ENCODE measurements at places on chromosomes 5 and 9. TPM values are rescaled to one million over a fixed set of nuclear protein-coding genes. Genes with fewer than 3 reads are reported as not detected.

The SPEF2 gene
- 1.7 TPM for total RNA-seq

The ANKRD34B gene
- not detected for total RNA-seq

The GFI1B gene
- total RNA-seq = 0.15 TPM

The ITK gene
- 0.70 TPM for total RNA-seq

The ZNF300 gene
- 0.23 TPM for total RNA-seq

The RMRP gene
- 13,056 TPM for total RNA-seq

The SLC34A3 gene
- total RNA-seq = not detected

The VLDLR gene
- 2.0 TPM for total RNA-seq

The IL17B gene
- total RNA-seq = not detected

The ALDH1B1 gene
- 53.7 TPM for total RNA-seq

The FABP6 gene
- total RNA-seq = not detected

The NRG2 gene
- total RNA-seq = 0.81 TPM

The LIFR gene
- 21.9 TPM for total RNA-seq

The RAD23B gene
- total RNA-seq = 98.7 TPM

The GADD45G gene
- total RNA-seq = 17.5 TPM

The SOX30 gene
- total RNA-seq = not detected

The APBA1 gene
- 19.7 TPM for total RNA-seq

The RNF180 gene
- 4.4 TPM for total RNA-seq

The PPWD1 gene
- total RNA-seq = 9.6 TPM

The DBH gene
- 16.7 TPM for total RNA-seq

The PCDHA11 gene
- total RNA-seq = 0.23 TPM

The POLR3G gene
- total RNA-seq = 2.2 TPM

The ZNF879 gene
- 0.98 TPM for total RNA-seq

The PCDHGC3 gene
- 8.5 TPM for total RNA-seq

The RANBP17 gene
- total RNA-seq = 3.0 TPM

The NPR3 gene
- total RNA-seq = 3.5 TPM

The RNF183 gene
- total RNA-seq = 0.20 TPM

The IPPK gene
- total RNA-seq = 1.8 TPM

The LIX1 gene
- total RNA-seq = not detected

The SREK1IP1 gene
- 6.3 TPM for total RNA-seq

The FST gene
- total RNA-seq = 16.9 TPM

The SERINC5 gene
- total RNA-seq = 54.6 TPM

The GM2A gene
- total RNA-seq = 13.2 TPM

The DRD1 gene
- 0.13 TPM for total RNA-seq

The CFAP157 gene
- not detected for total RNA-seq

The MOB3B gene
- total RNA-seq = 0.91 TPM

The OR1Q1 gene
- total RNA-seq = not detected

The PCA3 gene
- 0.60 TPM for total RNA-seq

The CCDC183 gene
- total RNA-seq = 0.75 TPM

The PCDHB10 gene
- total RNA-seq = 0.28 TPM

The PSIP1 gene
- 8.2 TPM for total RNA-seq

The PCDHA1 gene
- not detected for total RNA-seq

The TRIM41 gene
- total RNA-seq = 23.0 TPM

The IFNA21 gene
- total RNA-seq = not detected

The BTNL8 gene
- 0.45 TPM for total RNA-seq

The SLC30A5 gene
- total RNA-seq = 24.7 TPM

The PCDHA2 gene
- not detected for total RNA-seq

The IL6ST gene
- total RNA-seq = 154 TPM

The TAS2R1 gene
- total RNA-seq = not detected

The PCDHB8 gene
- total RNA-seq = not detected

The AMBP gene
- 6,364 TPM for total RNA-seq

The PAX5 gene
- 0.05 TPM for total RNA-seq

The TRPM6 gene
- total RNA-seq = 0.03 TPM

The MAMDC4 gene
- total RNA-seq = 28.6 TPM

The LCN15 gene
- not detected for total RNA-seq

The ZBTB34 gene
- 2.7 TPM for total RNA-seq

Measured in left lobe of liver (tissue), 2 donors.